Activated T-cell treated with anti-CD3 and anti-CD28 coated beads for 1 hour (primary cell): ENCODE measurements at places on chromosomes 12 and 14.

DNA sequence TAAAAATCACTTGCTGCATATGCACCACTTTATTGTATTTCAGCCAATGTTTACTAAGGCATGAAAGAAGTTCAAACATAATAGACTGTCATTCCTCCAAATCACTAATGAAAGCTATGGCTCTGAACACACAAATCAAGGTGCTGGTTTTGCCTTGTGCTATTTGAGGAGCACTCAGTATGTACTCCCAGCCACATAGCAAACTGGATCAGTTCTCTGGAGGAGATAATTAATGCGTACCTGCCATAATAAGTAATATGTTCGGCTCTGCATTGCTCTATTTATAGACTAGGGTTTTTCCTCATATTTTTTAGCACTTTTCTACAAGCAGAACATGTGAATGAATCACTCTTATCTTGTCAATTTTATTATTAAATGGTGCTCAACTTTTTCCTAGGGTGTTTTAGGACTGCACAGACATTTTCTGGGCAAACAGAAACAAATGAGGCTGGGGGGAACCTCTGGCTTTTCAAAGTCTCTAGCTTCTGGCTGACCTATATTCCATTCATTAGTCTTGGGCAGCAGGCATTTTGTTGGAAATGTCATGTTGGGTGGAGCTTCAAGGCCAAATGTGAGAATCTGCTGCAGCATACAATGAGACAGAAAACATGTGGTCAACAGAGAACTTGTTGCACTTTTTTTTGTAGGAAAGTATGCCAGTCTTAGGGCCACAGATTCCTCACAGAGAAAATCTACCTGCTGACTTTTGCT lies 88.4 kb downstream of the GRIP1 start:
- DNase-seq = no peak

DNA sequence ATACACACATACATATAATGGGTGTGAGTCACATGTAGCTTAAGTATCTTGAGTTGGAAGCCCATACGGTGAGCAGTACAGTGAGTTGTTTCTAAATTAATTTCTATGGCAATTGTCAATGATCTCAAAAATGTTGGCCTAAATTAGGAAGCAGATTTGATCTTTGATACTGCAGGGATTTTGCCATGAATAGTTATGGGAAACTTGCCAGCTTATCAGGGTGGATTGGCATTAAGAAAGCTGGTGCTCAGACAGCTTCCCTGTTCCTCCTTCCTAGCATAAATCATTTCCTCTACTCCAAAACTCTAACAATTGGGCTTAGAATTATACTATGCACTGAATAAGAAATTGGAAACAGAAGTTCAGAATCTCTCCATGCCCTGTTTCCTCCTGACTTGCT lies 150.9 kb upstream of the FRMD6 start:
- DNase-seq = no peak

GRCh38 chr12:5567016-5567725 lies 135.3 kb downstream of the NTF3 start:
- DNase-seq = no peak

DNA sequence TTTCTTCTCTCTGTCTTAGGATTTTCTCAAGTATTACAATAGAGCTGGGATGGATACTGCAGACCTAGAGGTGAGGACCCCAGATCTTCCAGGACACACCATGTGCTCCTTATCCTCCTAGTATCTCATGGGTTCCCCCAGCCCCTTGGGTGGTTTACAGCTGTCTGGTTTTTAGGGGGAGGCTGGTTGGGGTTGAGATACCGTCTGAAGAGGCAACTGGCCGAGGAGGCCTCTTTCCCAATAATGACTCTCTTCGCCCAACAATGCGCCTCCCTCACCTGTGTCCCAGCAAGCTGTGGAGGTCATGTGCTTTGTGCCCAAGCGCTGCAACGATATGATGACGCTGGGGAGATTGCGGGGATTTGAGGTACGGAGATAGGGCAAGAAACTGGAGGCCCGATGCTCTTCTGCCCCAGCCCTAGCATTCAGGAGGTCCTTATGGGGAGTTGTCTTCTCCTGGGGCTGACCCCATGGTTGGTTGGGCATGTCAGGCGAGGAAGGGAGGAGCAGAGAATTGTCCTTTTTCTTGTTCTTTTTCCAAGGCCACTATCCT lies 3.8 kb downstream of the ARHGEF25 start:
- DNase-seq = no peak
